ENCODE measurements at places on chromosomes 13 and 19.

GRCh38 chr13:60143775-60144174 lies 20.0 kb downstream of the DIAPH3 start:
- no peak for DNase-seq

DNA sequence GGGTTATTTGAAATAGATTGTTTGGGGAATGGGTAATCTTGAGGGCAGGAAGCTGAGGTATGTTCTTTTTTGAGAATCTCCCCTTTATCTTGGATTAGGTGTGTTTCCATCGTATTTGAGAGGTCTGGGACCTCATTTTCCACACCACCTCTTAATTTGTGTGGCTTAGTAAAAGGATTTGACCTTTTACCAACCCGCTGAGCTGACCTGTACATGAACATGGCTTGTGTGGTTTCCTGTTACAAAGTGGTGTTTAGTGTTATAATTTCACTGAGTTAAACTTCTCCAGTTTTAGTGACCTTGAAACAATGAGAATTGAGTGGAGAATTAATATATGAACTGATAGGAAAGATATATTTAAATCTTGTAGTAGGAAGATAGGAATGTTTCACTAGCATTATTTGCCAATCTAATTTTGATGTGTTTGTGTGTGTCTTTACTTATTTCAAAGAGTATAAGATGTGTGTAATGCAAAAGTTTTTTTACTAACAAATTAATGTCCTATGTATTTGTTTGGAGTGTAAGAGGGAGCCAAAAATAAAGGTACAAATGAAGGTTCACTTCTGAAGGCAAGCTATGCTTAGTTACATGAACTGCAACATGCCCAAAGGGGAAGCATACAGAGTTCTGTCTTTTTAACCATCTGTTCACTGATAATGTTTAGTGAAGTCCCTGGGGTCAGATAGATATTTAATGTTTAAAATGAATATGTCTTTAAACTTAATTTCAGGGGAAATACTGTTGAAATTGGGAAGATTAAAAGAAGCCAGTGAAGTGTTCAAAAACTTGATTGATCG lies 17.1 kb downstream of the NAA16 start:
- no peak for DNase-seq

DNA sequence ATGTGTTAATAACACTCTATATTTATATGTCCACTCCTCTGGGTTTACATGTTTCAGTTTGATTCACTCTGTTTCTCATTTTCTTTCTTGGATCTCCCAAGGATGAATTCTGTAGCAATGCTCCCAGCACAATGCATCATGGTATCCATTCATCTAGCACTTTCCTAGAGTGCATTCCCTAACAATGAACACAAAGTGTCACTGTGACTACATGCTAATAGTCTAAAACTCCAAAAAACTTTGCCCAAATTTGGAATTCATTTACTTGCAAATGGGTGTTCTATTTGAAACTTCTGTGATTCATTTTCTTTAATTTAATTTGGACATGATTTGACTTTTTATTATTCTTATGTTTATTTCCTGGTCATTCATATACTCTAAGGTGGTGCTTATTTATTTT lies 286.3 kb downstream of the POU4F1 start:
- DNase-seq: no peak

- no peak for DNase-seq
Measured at GRCh38 chr19:7923295-7924191, 2.4 kb downstream of the CTXN1 start.

- DNase-seq: peak; percentile 75
Measured at GRCh38 chr19:35114353-35115176, 1.1 kb upstream of the FXYD3 start.

- DNase-seq: no peak
Measured at GRCh38 chr19:334296-335071, 10.1 kb downstream of the MIER2 start.

DNA sequence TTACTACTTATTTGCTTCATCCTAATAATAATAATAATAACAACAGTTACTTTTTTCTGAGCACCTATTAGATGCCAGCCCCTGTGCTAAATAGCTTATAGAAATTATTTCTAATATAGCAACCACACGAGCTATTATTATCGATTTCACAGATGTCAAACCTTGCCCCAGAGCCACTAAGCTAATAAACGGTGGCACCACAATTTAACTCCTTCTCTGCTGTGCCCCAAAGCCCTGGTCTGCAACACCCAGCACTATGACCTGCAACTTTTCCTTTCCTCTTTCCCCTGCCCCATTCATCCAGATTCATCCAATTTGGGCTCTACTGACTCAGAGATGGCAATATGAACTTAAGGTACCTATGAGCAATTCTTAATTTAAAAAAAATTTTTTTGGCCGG lies 6.4 kb downstream of the RFX2 start:
- no peak for DNase-seq

DNA sequence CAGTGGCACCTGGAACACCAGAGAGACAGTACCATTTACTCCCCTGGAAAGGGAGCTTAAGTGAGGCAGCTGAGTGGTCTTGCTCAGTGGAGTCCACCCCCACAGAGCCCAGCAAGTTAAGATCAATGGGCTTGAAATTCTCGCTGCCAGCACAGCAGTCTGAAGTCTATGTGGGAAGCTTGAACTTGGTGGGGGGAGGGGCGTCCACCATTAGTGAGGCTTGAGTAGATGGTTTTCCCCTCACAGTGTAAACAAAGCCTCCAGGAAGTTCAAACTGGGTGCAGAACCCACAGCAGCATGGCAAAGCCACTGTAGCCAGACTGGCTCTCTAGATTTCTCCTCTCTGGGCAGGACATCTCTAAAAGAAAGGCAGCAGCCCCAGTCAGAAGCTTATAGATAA lies 30.3 kb upstream of the CEACAM4 start:
- DNase-seq: no peak

DNA sequence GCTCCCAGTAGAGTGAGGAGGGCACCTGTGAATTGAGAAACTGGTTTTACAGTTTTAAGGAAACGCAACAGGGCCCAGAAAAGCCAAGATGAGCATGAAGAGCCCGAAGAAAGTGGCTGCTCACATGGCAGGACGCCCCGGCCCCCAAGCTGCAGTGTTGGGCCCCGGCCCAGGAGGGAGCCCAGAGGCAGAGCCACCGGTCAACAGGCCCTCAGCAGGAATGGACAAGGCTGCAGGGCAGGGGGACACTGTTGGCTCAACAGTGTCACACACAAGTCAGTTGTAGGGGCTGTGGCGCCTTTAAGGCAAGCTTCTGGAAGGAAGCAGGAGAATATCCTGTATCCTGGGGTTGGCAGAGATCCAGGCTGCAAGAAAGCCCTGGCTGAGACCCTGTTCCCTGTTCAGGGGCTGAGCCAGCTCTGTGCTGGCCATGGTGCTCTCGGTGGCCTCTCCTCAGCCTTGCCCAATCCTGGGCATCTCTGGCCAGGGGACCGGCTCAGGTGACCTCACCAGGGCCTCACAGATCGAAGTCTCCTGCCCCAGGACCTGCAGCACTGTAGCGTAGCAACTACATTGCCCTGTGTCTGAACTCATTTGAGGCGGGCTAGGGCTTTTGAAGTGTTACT lies 28.0 kb downstream of the UPF1 start:
- no peak for DNase-seq

GRCh38 chr13:50934735-50935435 lies 25.3 kb downstream of the RNASEH2B start:
- no peak for DNase-seq

GRCh38 chr13:105597573-105597972 lies 937.9 kb downstream of the EFNB2 start:
- DNase-seq: no peak

DNA sequence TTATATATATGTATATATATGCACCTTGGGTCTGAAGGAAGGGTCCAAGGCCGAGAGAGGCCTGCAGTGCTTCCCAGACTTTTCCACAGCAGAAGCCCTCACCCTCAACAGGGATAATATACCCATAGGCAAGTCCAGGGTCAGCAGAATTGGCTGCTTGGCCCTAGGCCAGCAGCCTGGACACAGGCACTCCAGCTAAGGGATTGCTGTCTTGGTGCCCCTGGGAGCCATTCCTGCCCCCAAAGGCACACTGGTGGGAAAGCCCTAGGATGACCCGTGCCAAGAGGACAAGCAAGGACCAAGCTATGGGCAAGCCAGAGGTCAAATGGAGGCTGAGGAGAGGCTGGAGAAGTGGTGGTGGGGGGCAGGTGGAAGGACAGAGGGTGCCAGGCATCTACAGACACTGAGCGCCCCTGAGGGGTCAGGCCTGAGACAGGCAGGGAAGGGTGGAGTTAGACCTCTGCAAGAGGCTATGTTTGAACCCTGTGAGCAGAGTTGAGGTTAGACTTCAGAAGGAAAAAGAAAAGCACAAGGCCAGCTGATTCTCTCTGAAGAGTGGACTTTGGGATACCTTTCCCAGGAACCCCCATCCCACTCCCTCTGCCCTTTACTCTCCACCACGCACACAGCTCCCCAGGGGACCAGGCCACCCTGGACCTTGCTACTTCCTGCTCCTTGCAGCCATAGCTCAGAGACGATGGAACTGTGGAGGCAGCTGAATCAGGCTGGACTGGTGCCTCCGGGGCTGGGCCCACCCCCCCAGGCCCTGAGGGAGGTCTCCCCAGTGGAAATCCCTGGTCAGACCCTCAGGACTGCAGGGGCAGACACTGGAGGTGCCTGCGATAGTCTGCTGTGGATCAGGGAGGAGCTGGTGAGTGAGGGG lies at the start of gene ERICH4:
Gene ERICH4, plus strand, starts transcription at position 684 of the 883 bp plus-strand sequence. Its CDS starts 14 bp downstream, at position 698.
- DNase-seq: no peak

DNA sequence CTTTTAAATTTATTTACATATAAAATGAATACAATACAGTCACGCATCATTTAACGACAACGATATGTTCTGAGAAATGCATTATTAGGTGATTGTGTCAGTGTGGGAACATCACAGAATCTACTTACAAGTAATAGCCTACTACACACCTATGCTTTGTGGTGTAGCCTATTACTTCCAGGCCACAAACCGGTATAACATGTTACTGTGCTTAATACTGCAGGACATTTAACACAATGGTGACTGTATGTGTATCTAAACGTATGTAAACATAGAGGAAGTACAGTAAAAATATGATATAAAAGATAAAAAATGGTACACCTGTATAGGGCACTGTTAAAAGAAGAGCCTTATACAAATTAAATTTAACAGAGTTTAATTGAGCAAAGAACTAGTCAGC lies 62.4 kb upstream of the KLHL1 start:
- DNase-seq: no peak

- DNase-seq: no peak
Measured at GRCh38 chr19:49333418-49333805, 1.8 kb upstream of the CD37 start.

DNA sequence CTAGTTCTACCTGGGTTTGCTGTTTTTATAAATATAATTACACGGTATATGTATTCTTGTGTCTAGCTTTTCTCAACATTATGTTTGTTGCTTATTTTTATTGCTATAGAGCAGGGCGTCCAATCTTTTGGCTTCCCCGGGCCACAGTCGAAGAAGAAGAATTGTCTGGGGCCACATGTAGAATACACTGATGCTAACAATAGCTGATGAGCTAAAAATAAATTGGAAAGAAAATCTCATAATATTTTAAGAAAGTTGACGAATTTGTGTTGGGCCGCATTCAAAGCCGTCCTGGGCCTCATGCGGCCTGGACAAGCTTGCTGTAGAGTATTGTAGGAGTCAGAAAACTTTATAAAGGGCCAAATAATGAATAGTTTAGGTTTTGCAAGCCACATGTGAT lies 33.9 kb downstream of the GPR12 start:
- DNase-seq: no peak

- DNase-seq: no peak
Measured at GRCh38 chr13:39952249-39953233, 297.1 kb downstream of the COG6 start.

DNA sequence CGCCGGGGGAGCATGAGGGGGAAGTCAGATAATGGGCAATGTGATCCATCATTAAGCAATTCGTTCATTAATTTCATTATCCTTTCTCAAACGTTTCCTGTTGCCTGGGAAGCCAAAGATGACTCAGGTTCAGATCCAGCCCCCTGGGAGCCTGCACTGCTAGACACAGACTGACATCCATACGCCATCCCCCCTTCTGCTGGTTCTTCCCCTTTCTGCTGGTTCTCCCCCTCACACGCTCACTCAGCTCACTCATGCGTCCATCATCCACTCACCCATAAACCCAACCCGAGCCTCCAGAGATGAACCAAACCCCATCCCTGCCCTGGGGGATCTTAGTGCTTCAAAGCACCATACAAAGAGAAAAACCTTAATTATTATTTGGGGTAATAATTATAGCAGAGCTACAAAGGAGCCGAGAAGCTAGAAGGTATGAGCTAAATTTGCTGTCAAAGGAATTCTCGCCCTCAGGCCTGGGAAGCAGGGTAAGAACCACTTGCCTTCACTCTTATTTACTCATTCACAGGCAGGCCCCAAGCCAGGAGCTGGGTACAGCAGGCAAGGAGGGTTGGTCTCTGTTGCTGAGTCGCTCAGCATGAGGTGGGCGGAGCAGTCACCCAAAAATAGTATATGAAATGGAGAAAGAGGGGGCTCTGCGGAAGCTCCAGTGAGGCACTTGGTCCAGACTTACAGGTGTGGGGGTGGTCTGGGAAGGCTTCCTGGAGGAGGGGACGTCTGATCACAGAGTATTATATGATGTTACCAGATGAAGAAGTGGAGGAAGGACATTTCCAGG lies 7.0 kb upstream of the ZNF444 start:
- DNase-seq: no peak

DNA sequence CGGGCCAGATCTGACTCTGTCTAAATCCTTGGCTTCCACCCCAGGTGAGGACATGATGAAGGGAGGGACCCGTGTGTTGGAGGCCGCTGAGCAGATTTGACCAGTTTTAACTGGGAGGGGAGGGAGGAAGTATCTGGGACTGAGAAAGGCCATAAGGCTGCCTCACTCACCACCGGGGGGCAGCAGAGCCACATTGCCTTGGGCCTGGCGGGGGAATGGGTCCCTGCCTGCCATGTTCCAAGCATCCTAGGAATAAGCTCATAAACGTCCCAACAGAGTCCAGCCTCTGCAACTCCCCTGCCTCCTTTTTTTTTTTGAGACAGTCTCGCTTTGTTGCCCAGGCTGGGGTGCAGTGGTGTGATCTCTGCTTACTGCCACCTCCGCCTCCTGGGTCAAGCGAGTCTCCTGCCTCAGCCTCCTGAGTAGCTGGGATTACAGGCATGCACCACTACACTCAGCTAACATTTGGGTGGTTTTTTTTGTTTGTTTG lies 15.5 kb downstream of the MAST3 start:
- peak; percentile 83 for DNase-seq

- no peak for DNase-seq
Measured at GRCh38 chr19:39138221-39139211, 12.9 kb downstream of the PAK4 start.
